ENCODE measurements at places on chromosomes 16 and 17.

DNA sequence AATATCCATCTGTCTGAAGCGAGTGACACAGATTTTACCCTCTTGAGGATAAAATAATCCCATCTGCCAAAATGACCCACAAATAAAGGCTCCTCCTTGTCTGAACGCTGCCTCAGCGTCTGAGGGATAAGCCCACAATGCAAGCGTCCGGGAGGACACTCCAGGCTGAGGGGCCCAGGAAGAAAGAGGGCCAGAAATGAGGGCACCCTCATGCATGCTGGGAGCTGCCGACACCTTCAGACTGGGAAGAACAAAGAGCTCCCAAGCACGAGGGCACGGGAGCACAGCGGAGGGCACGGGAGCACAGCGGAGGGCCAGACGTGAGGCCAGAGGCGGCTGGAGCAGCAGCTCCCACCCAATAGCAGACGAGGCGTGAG, 126.9 kb downstream of the ZNF778 start:
- DNase-seq = no peak

GRCh38 chr17:68777243-68777855, 176.2 kb upstream of the FAM20A start:
- DNase-seq = no peak

DNA sequence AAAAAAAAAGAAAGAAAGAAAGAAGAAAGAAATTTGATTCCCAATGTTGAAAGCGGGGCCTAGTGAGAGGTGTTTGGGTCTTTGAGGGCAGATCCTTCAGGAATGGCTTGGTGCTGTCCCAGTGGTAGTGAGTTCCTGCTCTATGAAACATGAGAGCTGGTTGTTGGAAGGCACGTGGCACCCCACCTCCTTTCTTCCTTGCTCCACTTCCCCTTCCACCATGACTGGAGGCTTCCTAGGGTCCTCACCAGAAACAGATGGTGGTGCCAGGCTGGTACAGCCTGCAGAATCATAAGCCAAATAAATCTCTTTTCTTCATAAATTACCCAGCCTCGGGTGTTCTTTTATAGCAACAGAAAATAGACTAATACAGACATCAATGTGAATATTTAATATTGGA, 147.3 kb upstream of the KCNJ18 start:
- DNase-seq = no peak

- no peak for DNase-seq
Measured at GRCh38 chr16:30715750-30716445, 16.9 kb downstream of the SRCAP start.
